ENCODE measurements at places on chromosomes 3 and 15. TPM values are rescaled to one million over a fixed set of nuclear protein-coding genes. Genes with fewer than 3 reads are reported as not detected.

GRCh38 chr3:114404590-114404989 lies 110.8 kb downstream of the TIGIT start:
- no peak for DNase-seq

DNA sequence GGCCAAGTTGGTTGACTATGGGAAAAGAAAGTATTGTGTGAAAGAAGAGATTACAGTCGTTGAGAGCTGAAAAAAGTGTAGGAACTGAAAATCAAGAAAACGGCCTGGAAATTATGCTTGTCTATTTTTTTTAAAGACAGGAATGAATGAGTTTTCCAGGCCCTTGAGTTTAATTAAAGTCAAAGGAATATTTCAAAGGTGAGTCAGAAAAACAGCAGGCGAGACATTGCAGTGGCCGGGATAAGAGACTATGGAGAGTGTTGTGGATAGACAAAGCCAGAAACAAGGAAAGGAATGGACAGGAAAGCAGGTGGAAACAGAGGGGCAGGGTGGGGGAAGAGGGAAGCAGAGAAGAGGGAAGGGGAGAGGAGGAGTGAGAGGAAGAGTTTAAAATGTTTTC lies 275.1 kb upstream of the LRTM1 start:
- peak; percentile 92 for DNase-seq

DNA sequence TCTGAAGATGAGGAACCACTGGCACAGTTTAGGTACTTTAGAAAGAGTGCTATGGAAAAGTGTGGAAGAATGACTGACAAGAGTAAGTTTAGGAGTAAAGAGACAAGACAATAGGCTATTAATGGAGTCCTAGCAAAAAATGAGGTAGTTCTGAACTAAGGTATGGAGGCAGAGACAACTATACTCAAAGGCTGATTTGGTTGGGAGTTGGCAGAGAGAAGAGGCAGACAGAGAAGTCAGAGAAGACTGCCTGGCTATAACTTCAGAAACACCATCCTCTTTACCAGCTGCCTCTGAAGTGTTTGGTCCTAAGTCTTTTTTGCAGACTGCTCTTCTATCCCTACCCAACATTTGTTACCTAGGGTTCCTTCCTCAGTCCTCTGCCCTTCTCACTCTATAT lies 19.2 kb downstream of the DYNC1LI1 start:
- no peak for DNase-seq

GRCh38 chr3:183854318-183855035 lies 29.1 kb upstream of the MAP6D1 start:
- DNase-seq = no peak

DNA sequence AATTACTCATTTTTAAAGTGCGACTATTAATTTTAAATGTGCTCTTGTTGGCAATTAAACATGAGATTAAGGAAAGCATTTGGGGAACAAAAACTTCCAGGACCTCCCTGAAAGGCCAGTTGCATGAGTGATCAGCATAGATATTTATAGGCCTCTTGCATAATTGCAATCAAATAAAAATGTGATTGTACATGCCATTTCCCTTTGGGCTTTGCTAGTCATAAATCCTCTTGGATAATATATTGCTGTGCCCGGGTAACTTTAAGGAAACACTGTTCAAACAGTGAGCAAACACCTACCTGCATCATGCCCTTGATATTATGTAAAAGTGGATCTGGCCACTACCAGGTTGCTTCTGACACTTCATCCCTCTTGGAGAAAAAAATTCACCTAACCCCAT lies 239.1 kb downstream of the MCTP2 start:
- no peak for DNase-seq

DNA sequence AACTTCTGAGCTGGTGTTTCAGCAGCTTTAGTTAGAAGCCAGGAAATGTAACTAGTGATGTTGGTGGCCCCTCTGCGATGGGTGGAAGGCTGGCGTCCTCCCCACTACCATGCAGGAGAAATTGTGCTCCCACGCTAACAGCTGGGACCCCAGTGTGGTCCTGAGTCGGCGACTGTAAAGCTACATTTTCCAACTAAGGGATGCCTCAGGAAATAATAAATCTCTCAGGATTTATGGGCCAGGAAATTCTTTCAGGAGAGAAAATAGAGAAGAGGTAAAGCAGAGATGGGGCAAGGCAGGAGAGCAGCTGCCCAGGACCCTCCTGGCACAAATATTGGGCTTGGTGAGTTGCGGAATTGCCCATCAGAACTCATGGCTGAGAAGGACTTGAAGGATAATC lies 186.9 kb downstream of the OPA1 start:
- no peak for DNase-seq

DNA sequence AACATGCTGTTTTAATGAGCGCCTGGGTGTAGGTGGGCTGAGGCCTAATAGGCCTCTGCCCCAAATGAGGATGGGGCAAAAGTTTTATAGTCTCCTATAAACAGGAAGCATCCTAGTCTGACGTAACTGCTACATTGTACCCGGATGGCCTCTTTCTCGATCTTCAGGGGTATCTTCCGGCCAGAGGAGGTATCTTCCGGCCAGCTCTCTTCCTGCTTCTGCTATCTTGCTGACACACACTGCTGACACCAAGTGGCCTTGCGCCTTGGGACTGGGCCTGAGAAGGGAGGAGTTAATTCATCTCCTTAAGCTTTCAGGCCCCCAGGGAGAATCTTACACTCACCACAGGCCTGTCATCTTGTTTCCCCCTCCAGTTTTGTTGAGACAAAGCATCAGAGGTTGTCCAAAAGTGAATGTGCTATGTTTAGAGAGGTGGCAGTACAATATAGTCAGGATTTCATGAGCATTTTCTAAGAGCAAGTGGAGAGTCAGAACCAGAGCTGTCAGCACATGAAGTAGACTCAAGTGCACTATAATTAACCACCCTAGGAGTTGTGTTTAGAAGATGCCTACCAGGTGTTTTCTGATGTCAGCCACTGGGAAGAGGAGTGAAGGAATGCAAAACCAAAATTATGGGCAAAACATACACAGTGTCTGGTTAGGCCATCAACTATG lies 15.6 kb upstream of the IGSF10 start:
- DNase-seq = no peak

DNA sequence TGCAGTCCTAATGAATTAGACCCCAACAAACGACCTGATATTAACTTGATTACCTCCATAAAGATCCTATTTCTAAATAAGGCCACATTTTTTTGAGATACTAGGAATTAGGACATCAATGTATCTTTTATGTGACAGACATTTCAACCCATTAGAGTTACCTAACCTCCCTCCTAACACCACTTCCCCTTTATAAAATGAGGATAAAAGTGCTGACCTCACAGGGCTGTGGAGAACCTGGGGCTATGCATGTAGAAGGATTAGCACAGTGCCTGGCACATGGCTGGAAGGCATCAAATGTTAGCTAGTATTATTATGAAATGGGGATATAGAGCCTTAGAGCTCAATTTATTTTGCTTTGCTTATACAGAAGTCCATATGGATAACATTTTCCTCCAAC lies 53.5 kb upstream of the LRRN1 start:
- no peak for DNase-seq

DNA sequence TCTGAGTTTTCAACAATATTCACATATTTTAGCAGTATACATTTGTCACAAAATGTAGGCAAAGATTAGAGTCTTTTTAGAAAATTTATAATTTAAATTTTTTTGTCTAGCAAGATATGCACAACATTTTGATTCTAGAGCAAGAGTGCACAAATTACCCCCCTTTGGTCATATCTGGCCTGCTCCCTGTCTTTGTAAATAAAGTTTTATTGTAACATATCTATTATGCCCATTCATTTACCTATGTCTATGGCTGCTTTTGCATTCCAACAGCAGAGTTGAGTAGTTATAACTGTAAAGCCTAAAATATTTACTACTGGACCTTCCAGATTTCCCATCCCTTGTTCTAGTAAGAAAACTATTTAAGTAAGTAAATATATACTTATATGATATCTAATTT lies 430.7 kb downstream of the EDEM1 start:
- DNase-seq = no peak

- DNase-seq = peak; percentile 36
These were observed 20.4 kb downstream of the UACA start for GRCh38 chr15:70742928-70743327.

DNA sequence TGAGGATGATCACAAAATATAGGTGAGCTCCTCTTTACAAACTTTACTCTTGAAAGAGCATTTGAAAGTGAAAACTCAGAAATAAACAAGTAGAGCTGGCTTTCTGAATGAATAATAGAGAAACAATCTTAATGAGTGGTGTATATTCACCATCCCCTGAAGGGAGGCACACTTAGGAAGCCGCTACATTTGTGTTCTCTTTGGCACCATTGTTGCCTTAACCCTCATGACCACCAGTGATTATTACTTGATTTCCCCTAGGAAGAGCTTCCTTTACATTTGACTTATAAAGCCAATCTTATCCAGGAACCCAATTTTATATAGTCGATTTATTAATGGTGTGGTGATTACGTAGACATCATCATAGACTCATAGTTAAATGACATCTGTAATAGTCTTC lies 883.9 kb downstream of the TBL1XR1 start:
- DNase-seq = no peak

DNA sequence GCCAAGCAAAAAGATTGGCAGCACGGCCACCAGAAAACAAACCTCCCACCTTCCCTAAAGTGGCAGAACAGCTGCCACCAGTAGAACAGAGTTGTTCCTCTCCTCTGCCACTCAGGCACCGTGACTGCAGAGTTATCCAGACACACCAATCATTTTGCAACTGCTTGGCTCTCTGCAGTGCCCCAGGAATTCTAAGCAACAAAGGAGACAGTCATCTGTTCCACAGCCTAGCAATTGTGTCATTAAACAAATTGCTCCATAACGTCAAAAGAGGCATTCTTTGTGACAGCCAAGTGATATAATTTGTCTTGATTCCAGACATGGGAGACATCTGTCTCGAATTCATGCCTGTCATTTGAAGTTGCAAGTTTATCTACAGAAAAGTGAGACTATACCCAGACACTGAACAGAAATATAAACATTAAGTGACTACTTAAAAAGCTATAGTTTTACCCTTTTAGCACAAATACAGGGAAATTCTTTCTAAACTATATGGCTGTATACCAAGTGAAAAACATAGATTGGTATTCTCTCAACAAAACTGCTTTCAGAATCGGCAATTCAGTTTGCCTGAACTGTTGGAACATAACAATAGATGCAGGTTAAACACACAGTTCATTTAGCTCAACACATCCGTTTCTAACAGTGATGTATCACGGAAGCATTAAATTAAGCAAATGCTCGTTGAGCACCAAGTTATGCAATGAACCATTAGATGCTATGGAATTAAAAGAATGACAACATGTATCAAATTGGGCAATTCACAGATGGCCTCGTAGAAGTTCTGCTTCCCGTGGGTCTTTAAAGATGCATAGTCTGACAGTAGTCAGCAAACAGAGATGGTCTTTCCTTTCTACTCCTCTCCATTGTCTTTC lies 281.3 kb downstream of the FGF12 start:
- DNase-seq = peak; percentile 55

DNA sequence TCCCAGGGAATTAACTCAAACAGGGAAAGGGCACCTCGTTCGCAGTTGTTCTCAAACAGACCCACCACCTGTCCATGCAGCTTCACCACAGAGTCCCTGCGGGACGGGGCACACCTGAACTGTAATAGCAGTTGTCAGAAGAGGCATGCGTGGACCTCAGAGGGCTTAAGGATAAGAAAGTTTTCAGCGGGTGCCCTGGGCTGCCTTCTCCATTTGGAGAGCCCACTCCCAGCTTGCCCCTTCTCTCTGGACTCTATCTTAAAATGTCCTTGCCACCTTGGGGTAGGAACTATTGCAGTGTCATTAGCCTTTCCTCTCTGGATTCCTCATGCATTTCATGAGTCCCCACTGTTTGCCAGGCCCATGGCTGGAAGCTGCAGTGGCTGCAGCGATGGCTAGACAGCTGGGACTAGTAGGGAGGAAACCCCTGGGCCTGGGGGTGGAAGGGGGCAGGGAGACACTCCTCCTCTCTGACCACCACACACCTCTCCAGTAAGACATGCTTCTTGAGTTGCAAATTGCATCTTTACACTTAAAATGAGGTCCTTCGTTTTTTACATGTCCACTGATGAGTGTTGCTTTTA lies 33.5 kb downstream of the PDIA5 start:
- no peak for DNase-seq

DNA sequence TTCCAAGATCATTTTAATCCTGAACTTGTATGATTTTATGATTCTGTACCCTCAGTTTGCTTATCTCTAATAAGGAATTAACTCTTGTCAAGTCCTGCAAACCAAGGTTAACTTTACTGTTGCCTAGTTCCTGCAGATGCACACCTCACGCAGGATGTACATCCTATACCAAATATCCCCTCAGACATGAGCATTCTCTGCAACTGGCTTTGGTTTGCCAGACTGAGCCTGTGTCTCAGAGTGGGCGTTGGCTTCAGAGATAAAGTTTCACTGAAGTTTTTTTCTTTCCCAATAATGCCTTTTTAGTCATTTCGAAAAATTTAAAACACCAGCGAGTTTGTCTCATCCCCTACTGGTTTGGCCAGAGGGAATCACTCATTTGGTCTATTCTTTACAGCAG lies 173.9 kb downstream of the NR2F2 start:
- no peak for DNase-seq

DNA sequence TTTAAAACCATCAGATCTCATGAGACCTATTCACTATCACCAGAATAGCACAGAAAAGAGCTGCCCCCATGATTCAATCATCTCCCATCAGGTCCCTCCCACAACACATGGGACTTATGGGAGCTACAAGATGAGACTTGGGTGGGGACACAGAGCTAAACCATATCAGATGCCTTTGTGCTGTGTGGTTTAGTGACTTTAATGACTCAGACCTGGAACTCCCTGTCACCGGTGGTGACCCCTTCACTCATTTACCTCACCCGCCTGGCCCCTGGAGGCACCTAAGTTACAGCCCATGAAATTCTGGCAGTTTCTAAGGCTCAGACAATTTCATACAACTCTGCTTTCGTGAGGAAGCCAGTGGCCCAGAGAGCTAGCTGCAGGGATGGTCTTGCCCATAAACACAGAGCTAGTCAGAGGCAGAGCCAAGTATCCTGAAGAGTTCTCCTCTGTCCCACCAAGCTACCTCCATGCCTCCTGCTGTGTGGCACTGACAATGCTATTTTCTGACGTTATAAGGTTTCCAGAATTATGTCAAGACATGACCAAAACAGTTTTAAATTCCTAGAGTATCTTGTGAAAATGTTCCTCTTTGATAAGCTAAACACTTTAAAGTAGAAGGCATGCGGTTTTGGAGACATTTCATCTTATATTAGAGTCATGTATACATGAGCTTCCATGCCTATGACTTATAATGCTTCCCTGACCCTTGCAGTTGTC lies 231.1 kb upstream of the IL12A start:
- no peak for DNase-seq

DNA sequence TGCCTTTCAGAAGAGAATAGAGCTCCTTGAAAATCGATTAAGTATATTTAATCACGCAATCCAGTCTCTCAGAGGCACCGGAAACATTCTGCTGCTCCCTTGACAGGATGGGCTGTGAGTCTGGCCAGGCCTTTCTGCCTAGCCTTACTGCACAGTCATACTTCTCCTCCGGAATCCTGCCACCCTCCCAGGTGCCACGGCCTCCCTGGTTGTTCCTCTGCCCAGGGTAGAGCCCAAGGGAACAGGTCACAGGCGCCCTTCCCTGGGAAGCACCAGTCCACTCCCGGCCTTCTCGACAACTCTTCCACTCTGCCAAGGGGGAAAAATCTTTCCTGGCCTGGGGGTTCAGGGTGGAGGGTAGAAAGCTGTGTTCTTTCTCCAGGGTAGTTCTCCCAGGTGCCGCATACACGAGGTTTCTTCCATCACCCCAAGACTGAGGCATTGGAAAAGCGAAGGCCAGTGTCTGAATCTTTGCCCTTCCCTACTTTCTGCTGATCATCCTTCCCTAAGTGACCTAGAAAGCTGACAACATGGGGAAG lies 17.4 kb upstream of the SYNM start:
- no peak for DNase-seq

Gene CALML4
- 1.0 TPM for total RNA-seq

Gene MFGE8
- 160 TPM for total RNA-seq

Gene LSAMP
- 4.8 TPM for total RNA-seq
